ENCODE measurements at places on chromosomes 7 and 10.

DNA sequence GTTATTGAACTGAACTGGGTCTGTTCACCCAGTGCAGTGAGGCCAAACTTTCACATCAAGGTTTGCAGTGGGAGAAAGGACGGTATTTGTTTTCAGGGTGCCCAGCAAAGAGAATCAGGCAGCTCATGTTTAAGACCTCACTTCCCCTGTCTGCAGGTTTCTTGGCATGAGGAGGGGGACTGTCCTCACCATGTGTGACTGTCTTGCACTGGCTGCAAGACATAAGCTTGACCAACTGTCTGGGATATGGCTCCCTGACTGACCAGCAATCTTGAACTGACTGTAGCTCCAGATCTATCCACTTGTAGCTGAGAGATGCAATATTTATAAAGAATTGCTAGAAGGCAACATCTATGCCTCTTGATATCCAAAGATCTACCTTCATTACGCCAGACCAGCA lies 39.9 kb downstream of the RAMP3 start:
- DNase-seq = no peak

GRCh38 chr10:57162231-57162630 lies 801.2 kb upstream of the ZWINT start:
- no peak for DNase-seq

DNA sequence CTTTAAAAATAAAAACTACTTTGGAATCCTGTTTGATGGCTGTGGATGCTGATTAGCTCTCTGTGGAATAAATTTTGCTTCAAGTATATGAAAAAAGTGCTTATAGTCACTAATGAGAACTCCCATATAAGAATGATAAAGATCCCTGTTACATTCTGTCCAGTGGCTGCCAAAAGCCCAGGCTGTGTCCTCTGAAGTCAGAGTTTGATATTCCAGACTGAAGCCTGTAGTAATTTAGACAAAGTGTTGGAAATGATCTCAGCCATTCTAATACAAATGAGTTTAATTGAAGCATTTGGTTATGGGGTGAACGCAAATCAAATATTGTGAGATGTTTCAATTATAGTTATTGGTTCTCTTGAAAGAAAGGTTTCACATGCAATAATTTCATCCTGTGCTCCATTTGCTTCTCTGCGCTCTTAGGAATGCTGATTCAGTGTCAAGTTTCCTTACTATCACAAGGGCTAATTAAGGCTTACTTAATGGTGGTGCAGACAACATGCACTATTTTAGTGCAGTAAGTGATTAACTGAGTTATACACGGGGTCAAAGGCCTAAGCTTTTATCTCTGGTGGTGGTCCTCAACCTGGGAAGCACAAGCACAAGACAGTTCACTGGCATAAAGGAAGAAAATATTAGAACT lies 867.6 kb downstream of the SORCS1 start:
- no peak for DNase-seq

GRCh38 chr7:15303357-15303756 lies 258.5 kb downstream of the AGMO start:
- DNase-seq = no peak

DNA sequence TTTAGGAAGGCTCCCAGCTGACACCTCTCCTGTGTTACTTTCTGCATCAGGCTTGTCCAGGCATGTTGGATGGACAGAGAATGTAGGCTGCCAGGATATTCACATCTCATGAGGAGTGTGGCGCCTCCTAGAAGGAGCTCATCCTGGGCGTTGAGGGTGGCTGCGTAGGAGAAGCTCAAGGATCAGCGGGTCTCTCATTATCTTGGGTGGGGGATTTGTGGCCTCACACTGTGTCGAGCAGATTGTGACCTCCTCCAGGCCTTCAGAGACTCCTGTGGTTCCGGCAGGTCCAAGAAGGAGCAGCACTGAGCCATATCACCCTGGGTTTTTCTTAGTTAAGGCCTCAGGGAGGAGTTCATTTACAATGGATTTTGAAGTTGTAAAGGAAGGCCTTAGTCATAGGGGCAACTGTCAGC lies 8.7 kb upstream of the COBL start:
- no peak for DNase-seq

DNA sequence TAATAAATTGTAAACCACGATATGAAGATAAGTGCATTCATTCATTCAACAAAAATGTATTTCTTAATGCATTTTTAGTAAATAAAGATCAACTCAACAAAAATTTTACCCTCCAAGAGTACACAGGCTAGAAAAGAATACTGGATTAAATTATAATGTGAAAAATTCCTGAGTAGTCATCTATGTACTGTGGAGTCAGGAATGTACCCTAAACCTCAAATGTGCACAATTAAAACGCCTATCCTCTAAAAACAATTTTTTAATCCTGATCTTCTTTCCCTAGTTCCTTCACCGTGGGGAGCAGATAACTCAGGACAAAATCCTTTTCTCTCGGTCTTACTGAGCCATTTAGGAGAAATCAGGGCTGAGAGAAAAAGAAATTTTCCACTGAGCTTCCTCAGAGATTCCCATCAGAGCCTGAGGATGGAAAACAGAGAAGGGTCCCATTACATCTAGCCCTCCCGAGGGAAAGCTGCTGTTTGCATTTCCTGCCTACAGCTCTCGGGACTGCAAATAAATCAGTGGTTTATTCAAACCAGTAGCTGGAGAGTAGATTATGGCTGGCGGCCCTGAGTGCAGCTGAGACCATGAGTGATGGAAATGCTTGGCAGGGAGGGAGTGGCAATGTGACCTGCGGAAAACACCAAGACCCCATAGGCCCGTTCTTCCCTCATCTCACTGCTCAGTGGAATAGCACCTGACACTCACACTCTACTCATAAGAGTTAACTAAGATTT lies 7.4 kb downstream of the TAS2R40 start:
- no peak for DNase-seq

DNA sequence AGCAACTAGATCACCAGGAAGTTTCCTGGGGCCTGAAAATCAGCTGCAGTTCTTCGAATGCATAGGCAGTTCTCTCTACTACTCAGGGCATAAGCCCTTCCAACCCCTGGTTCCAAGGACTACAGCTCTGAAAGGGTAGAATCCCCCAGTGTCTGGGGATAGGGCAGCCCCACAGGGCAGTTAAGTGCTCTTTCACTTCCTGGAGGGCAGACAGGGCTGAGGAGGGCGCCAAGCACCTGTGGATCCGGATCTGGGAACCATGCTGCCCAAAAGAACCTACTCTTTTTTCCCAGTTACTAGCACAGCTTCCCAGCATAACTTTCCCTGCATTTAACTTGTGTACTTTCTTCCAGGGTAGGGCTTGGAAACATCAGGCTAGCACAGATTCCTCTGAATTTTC lies 41.1 kb downstream of the CXCL12 start:
- no peak for DNase-seq
